ENCODE measurements at places on chromosomes 3 and 15. TPM values are rescaled to one million over a fixed set of nuclear protein-coding genes. Genes with fewer than 3 reads are reported as not detected.

Gene DRD3
- polyA plus RNA-seq = not detected

DNA sequence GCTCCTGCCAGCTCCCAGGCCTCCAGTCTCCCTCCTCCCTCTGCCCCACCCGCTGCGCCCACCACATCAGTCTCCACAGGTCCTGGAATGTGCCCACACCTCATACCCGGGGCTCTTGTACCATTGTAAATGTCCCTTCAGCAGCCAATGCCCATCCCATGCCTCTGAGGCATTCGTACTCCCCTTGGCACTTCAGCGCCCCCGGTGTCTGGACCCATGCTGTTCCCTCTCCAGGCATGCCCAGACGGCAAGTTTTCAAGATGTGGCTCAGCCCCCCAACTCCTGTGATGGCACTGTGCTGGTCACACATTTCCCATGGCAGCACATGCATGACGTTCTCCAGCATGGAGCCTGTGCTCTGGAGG, 13.3 kb downstream of the PLXND1 start:
- H3K27ac ChIP-seq = no peak overlapping the region
- no peak for DNase-seq
- no peaks in the 10 kb centered on the region for H3K36me3 ChIP-seq
- H3K4me1 ChIP-seq = peaks cover 36% of the 10 kb centered on the region
- H3K4me3 ChIP-seq = no peak overlapping the region

DNA sequence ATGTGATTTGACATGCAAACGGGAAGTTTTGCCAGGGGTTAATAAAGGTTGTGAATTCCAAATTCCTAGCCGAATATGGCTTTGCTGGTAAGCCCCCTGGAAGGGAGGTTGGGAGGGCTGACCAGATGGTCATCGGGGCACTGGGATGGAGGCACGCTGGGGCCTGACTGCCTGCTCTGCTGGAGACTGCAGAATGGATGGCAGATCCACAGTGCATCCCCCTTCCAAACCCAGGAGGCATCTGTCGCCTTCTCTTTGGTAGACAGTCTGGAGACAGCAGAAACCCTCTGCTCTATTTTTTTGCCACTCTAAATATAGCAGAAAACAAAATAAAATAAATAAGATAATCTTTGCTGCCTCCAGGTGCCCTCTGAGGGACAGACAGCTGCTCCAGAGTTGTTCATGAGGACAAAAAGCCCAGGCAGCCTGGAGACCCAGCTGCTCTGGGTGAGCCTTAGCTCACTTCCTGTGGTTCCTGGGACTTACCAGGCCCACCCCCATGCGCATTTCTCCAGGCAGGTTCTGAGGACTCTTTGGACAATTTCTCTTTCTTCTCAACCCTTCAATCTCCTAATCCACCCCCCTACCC, 6.1 kb upstream of the SPTBN5 start:
- H3K4me1 ChIP-seq = peaks cover 24% of the 10 kb centered on the region
- H3K27me3 ChIP-seq = no peaks in the 10 kb centered on the region
- peaks cover 8% of the 10 kb centered on the region for H3K36me3 ChIP-seq
- no peak overlapping the region for H3K4me3 ChIP-seq
- H3K27ac ChIP-seq = no peak overlapping the region

DNA sequence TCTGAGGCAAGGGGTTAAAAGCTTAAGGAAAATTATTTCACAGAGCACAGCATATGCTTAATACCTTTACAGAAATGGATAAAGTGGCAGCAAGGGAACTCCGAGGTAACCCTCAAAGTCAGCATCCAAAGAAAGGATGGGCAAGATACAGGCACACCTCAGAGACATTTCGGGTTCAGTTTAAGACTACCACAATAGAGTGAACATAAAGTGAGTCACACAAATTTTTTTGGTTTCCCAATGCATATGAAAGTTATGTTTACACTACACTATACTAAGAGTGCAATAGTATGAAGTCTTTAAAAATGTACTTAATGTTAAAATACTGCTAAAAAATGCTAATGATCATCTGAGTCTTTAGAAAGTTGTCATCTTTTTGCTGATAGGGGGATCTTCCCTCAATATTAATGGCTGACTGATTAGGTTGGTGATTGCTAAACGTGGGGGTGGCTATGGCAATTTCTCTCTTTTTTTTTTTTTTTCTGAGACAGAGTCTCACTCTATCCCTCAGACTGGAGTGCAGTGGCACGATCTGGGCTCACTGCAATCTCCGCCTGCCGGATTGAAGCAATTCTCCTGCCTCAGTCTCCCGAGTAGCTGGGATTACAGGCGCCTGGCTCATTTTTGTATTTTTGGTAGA, 10.0 kb downstream of the UBR1 start:
- H3K36me3 ChIP-seq = peaks cover 14% of the 10 kb centered on the region
- no peak overlapping the region for H3K27ac ChIP-seq
- H3K4me3 ChIP-seq = no peak overlapping the region
- H3K4me1 ChIP-seq = peaks cover 12% of the 10 kb centered on the region
